ENCODE measurements at places on chromosomes 3 and 15. TPM values are rescaled to one million over a fixed set of nuclear protein-coding genes. Genes with fewer than 3 reads are reported as not detected.

VGLL3 gene
- total RNA-seq: 53.8 TPM

PSTPIP1 gene
- total RNA-seq: not detected

TYRO3 gene
- total RNA-seq: 34.0 TPM

PRSS50 gene
- not detected for total RNA-seq

FBXW12 gene
- total RNA-seq: not detected

POLQ gene
- 1.3 TPM for total RNA-seq

PARP15 gene
- total RNA-seq: 0.22 TPM

CYP8B1 gene
- total RNA-seq: not detected

AKAP13 gene
- total RNA-seq: 93.0 TPM

ATP8B4 gene
- 0.23 TPM for total RNA-seq

SAXO2 gene
- total RNA-seq: 1.2 TPM

CPLX3 gene
- total RNA-seq: not detected

PRICKLE2 gene
- total RNA-seq: 101 TPM

LMLN gene
- total RNA-seq: 6.7 TPM

SOX14 gene
- total RNA-seq: not detected

SLC2A2 gene
- total RNA-seq: not detected

NR2E3 gene
- not detected for total RNA-seq

ROBO2 gene
- 1.5 TPM for total RNA-seq

CCDC39 gene
- total RNA-seq: not detected

HTR3E gene
- total RNA-seq: not detected

DLL4 gene
- total RNA-seq: 0.09 TPM

HYAL3 gene
- 6.3 TPM for total RNA-seq

IL5RA gene
- not detected for total RNA-seq

CPN2 gene
- not detected for total RNA-seq

IMPG2 gene
- 0.26 TPM for total RNA-seq

ANP32A gene
- 121 TPM for total RNA-seq

STAB1 gene
- total RNA-seq: not detected

KCNH8 gene
- 0.45 TPM for total RNA-seq

Data from astrocyte (in vitro differentiated cells and primary cell).